ENCODE measurements at places on chromosomes 3 and 15.

GRCh38 chr3:193816656-193817311 lies 223.8 kb downstream of the OPA1 start:
- no peaks in the 10 kb centered on the region for H3K36me3 ChIP-seq
- DNase-seq: peak; percentile 83
- peak overlapping the region; percentile 45 for H3K27ac ChIP-seq
- peaks cover 54% of the 10 kb centered on the region for H3K4me1 ChIP-seq

DNA sequence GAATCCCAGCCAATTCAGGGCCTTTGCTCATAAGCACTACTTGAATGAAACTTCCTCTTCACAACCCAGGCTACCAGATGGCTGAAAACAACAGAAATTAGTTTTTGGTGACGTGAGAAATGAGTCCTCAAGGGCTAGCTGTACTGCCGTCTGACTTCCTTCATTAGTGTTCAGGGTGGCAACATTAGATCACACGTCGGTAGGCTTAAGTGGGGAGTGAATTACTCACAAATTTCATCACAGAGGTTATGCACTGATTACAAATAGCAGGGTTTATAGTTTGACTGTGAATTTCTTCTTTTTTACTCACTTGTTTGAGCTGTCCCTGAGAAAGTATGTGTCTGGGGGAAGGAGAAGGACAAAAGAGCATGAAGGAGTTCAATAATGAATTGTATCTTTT lies 397.2 kb downstream of the GAP43 start:
- H3K4me1 ChIP-seq: 0 out of 2 replicates have a peak, but pooled peaks cover 3% of the 10 kb centered on the region
- no peak overlapping the region for H3K4me3 ChIP-seq
- H3K36me3 ChIP-seq: no peaks in the 10 kb centered on the region
- no peaks in the 10 kb centered on the region for H3K27me3 ChIP-seq
- no peak for DNase-seq

- no peak overlapping the region for H3K27ac ChIP-seq
- no peaks in the 10 kb centered on the region for H3K27me3 ChIP-seq
- no peak for DNase-seq
Measured at GRCh38 chr3:176275113-176275512, 922.2 kb downstream of the TBL1XR1 start.

GRCh38 chr3:150412561-150413231 lies 4.6 kb downstream of the TSC22D2 start:
- no peaks in the 10 kb centered on the region for H3K36me3 ChIP-seq
- H3K27me3 ChIP-seq: no peaks in the 10 kb centered on the region
- peak overlapping the region; percentile 6 for H3K27ac ChIP-seq
- 0 out of 2 replicates have a peak, but pooled peaks cover 3% of the 10 kb centered on the region for H3K4me1 ChIP-seq
- no peak for DNase-seq

DNA sequence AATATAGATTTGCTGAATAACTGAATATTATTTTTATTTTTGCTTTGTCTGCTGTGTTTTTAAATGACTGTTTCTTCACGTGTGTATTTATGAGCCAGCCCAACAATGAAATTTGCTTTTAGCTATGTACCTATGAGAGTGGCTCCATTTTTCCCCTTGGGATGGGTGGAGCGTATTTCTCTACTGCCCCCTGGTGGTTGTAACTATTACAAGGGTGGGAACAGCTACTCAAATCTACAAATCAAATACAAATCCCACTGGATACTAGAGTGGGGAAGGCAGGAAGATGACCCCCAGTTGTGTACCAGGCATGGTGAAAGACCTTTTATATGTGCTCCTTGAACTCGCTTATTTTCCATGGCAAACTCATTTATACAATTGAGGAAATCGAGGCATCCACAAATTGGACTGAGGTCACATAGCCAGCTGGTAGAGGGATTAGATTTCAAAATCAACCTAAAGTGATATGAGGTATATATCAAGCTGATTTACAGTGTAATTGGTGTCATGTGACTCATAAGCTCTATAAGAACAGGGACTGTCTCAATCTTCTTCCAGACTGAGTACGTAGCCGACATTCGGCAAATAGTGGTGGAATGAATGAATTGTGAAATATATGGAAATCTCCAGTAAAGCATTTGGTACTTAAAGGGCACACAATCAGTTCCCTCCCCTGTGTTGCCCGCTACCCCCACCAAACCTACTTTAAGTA lies 69.5 kb upstream of the VEPH1 start:
- H3K4me1 ChIP-seq: 0 out of 2 replicates have a peak, but pooled peaks cover 3% of the 10 kb centered on the region
- H3K4me3 ChIP-seq: no peak overlapping the region
- DNase-seq: peak; percentile 48
- no peaks in the 10 kb centered on the region for H3K36me3 ChIP-seq
- H3K27me3 ChIP-seq: no peaks in the 10 kb centered on the region

DNA sequence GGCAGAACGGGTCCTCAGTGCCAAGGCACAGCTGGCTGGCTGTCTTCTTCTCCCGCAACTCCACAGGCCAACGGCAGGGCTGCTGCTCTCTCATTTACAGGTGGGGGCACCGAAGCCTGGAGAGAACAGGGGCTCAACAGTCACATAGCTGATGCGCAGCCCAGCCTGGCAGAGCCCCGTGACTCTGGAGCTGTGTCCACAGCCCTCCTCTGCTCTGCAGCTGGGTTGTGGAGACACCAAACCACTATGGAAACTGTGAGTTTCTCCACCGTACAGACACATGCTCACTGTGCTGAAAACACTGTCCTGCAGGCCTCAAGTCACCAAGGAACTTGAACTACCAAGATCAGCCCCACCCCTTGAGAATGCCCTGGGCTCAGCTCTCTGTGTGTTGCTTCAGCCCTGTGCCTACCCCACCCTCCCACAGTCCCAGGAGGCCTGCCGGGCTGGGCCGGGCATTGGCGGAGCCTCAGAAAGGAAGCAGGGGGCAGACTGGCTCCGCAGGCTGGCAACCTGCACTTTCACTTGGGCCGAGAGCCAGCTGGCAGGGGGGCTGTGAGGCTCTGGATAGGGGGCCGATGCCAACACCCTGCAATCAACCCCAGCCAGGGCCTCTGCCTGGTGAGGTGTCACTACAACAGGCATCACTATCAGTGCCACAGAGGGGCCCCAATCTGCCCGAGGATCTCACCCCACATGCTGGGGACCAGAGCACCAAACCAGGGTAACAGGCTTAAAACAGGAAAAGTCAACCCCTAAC lies 113.7 kb upstream of the RPL32 start:
- no peaks in the 10 kb centered on the region for H3K36me3 ChIP-seq
- no peak overlapping the region for H3K4me3 ChIP-seq
- H3K27me3 ChIP-seq: no peaks in the 10 kb centered on the region
- DNase-seq: no peak
- no peaks in the 10 kb centered on the region for H3K4me1 ChIP-seq

GRCh38 chr15:92112711-92113110 lies 259.2 kb downstream of the SLCO3A1 start:
- H3K27me3 ChIP-seq: no peaks in the 10 kb centered on the region
- no peaks in the 10 kb centered on the region for H3K4me1 ChIP-seq
- H3K27ac ChIP-seq: no peak overlapping the region
- DNase-seq: no peak
- H3K36me3 ChIP-seq: no peaks in the 10 kb centered on the region

- peak; percentile 54 for DNase-seq
- H3K27me3 ChIP-seq: no peaks in the 10 kb centered on the region
- H3K4me1 ChIP-seq: no peaks in the 10 kb centered on the region
- no peak overlapping the region for H3K27ac ChIP-seq
- no peak overlapping the region for H3K4me3 ChIP-seq
Measured at GRCh38 chr15:70856884-70857561, 3.1 kb upstream of the LARP6 start.

- no peak overlapping the region for H3K27ac ChIP-seq
- no peaks in the 10 kb centered on the region for H3K36me3 ChIP-seq
Measured at GRCh38 chr3:114739627-114740026, 407.5 kb downstream of the ZBTB20 start.
